ENCODE measurements at places on chromosomes 4 and X. TPM values are rescaled to one million over a fixed set of nuclear protein-coding genes. Genes with fewer than 3 reads are reported as not detected.

DMD gene
- not detected for total RNA-seq

SRPK3 gene
- not detected for total RNA-seq

ADH7 gene
- total RNA-seq = not detected

SMR3B gene
- not detected for total RNA-seq

AWAT1 gene
- not detected for total RNA-seq

NSG1 gene
- total RNA-seq = 46.8 TPM

PCYT1B gene
- 0.17 TPM for total RNA-seq

PLRG1 gene
- 74.4 TPM for total RNA-seq

PRKG2 gene
- total RNA-seq = 1.1 TPM

- no peak overlapping the region for H3K4me3 ChIP-seq
- no peak overlapping the region for H3K27ac ChIP-seq
- H3K27me3 ChIP-seq = no peaks in the 10 kb centered on the region
- peak; percentile 24 for DNase-seq
Observed at GRCh38 chrX:84046403-84046984, 141.5 kb downstream of the RPS6KA6 start.

GRCh38 chr4:157992038-157992705, 180.7 kb downstream of the GASK1B start:
- H3K27me3 ChIP-seq = no peaks in the 10 kb centered on the region
- H3K36me3 ChIP-seq = no peaks in the 10 kb centered on the region
- H3K27ac ChIP-seq = no peak overlapping the region
- no peaks in the 10 kb centered on the region for H3K4me1 ChIP-seq

DNA sequence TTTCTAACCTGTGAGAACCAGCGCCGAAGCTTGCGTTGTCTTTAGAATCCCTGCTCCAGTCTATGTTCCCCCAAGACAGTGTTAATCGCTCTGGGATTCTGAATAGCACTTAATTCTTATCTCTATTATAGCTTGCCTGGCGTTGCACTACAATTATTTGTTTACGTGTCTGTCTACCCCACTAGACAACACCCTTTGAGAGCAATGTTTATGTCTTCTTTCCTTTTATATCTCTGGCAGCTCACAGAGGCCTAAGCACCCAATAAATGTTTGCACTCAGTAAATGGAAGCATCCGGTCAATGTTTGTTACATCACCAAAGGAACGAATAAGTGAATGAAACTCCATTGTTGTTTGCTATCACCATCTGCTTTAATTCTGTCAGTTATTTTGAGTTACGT, 4.8 kb upstream of the NHS start:
- H3K4me1 ChIP-seq = no peaks in the 10 kb centered on the region
- no peak for DNase-seq
- H3K4me3 ChIP-seq = no peak overlapping the region
- no peaks in the 10 kb centered on the region for H3K36me3 ChIP-seq

GRCh38 chrX:119067023-119067739, 5.6 kb upstream of the CT47C1 start:
- no peak overlapping the region for H3K4me3 ChIP-seq
- no peak overlapping the region for H3K27ac ChIP-seq
- DNase-seq = no peak

DNA sequence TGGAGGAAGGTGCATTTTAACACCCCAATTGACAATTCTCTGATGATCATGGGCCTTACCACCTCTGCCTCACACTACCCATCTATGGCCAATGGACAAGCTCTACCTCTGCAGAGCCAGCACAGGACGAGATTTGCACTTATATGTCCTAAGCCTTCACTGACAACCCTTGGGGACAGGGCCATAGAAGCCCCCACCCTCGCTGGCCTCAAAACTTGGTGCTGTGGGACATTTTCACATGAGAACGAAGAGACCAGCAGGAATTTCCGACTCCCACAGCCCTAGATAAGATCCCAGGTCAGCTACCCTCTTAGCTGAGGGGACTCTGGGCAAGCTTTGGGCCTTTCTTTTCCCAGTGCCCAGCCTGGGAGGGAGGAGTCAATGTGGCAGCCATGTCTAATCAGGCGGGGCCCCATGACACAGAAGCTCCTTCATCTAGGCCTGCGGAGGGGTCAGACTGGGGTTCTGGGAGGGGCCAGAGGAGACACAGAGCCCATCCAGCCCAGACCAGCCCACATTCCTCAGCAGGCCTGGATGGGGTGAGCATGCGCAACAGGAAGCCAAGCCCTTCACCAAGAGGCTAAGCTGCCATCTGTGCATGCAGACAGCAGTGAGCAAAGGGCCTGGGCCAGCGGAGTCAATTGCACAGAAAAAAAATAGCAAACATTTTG, 12.1 kb downstream of the PJA1 start:
- no peaks in the 10 kb centered on the region for H3K36me3 ChIP-seq
- no peaks in the 10 kb centered on the region for H3K4me1 ChIP-seq
- no peak overlapping the region for H3K4me3 ChIP-seq
- no peak for DNase-seq
- no peaks in the 10 kb centered on the region for H3K27me3 ChIP-seq
- no peak overlapping the region for H3K27ac ChIP-seq

DNA sequence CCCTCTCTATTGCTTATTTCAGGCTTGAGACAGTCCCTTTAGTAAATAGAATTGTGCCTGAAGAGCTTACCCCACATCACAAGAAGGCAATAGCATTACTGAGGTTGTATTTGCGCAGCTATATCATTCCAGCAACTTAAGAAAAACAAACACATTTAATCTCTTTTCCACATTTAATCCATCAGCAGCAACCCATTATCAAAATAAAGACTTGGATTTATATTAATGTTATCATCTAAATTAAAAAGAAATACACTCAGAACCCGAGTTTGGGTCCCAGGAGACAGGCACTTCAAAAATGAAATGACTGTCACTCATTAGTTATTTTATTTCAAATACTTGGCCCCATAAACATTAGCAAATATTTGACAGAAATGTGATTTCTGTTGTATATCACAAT, 10.4 kb downstream of the TFDP3 start:
- no peaks in the 10 kb centered on the region for H3K36me3 ChIP-seq
- H3K27me3 ChIP-seq = no peaks in the 10 kb centered on the region
- H3K4me3 ChIP-seq = no peak overlapping the region
- H3K27ac ChIP-seq = no peak overlapping the region

- H3K4me3 ChIP-seq = peak overlapping the region; percentile 73
- H3K4me1 ChIP-seq = peaks cover 30% of the 10 kb centered on the region
- H3K36me3 ChIP-seq = peaks cover 10% of the 10 kb centered on the region
- DNase-seq = peak; percentile 31
- H3K27ac ChIP-seq = peak overlapping the region; percentile 93
- no peaks in the 10 kb centered on the region for H3K27me3 ChIP-seq
Observed at GRCh38 chrX:15750611-15751154, 12.6 kb downstream of the CA5B start.

- H3K4me1 ChIP-seq = peaks cover 3% of the 10 kb centered on the region
- H3K36me3 ChIP-seq = no peaks in the 10 kb centered on the region
- H3K4me3 ChIP-seq = no peak overlapping the region
- peak overlapping the region; percentile 16 for H3K27ac ChIP-seq
Observed at GRCh38 chr4:147866532-147867271, 134.8 kb downstream of the ARHGAP10 start.

- no peaks in the 10 kb centered on the region for H3K27me3 ChIP-seq
- no peak overlapping the region for H3K27ac ChIP-seq
- no peak overlapping the region for H3K4me3 ChIP-seq
- DNase-seq = no peak
Observed at GRCh38 chrX:101415180-101416145, 7.4 kb downstream of the HNRNPH2 start.

DNA sequence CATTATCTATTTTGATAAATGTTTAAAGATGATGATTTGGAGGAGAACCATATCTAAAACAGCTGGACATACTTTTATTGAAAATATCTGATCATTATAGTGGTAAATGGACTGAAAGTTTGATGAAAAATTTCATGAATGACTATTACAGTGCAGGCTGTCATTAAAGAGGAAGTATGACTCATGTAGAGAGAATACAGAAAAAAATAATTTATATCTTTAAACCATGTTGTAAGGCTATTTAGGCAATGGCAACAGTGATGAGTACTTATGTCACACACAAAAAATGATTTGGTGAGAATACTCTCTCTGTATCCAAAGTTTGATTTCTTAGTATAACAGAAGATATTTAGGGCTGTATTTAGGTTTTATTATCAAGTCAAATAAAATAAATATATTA, 3.9 kb upstream of the GLRB start:
- H3K27me3 ChIP-seq = peaks cover 15% of the 10 kb centered on the region
- DNase-seq = no peak
- no peak overlapping the region for H3K4me3 ChIP-seq
- peaks cover 2% of the 10 kb centered on the region for H3K4me1 ChIP-seq

- H3K36me3 ChIP-seq = peaks cover 2% of the 10 kb centered on the region
- H3K27ac ChIP-seq = no peak overlapping the region
- no peak overlapping the region for H3K4me3 ChIP-seq
- peaks cover 16% of the 10 kb centered on the region for H3K27me3 ChIP-seq
Observed at GRCh38 chr4:52743444-52744019, 7.7 kb downstream of the ERVMER34-1 start.

DNA sequence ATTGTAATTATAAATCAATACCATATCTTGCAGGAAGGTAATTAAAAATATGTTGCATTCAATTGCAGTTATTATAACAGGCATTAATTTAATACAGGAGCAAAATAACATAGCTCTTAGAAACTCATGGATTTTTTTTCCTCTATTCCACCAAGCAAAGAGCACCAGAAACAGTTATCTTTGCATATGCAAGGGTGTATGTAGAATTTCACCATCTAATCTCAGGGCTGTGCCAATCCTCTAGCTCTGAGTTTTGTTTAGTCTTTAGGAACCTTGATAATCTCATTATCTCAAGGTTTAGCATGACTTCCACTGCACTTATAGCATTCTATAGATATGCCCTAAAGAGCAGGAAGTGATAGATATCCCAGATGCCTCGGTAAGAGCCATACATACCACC, 197.5 kb downstream of the VEGFC start:
- H3K4me1 ChIP-seq = no peaks in the 10 kb centered on the region
- H3K4me3 ChIP-seq = no peak overlapping the region
- no peaks in the 10 kb centered on the region for H3K36me3 ChIP-seq
- no peaks in the 10 kb centered on the region for H3K27me3 ChIP-seq

DNA sequence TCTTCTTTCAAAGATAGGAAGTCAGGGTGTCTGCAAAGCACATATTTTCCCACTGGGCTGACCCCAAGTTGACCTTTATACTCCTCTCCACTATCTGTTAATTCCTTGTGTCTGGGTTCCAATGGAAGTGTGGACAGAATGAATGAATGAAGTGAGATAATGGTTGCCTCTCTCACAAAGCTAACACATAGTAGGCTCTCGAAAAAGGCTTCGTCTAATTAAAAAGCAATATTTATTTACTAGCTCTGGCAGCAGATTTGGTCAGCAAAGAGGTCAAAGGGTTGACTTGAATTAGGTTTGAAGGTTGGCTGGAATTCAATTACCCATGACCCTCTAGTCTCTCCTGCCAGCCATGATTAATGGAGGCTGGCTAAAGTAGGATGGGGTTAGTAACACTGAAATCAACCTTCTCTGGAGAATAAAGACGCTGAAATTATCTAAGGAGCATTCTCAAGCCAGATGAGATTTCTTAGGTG, 280.3 kb upstream of the KLF3 start:
- DNase-seq = no peak
- no peak overlapping the region for H3K27ac ChIP-seq
- no peaks in the 10 kb centered on the region for H3K4me1 ChIP-seq
- peaks cover 2% of the 10 kb centered on the region for H3K36me3 ChIP-seq
- no peaks in the 10 kb centered on the region for H3K27me3 ChIP-seq

DNA sequence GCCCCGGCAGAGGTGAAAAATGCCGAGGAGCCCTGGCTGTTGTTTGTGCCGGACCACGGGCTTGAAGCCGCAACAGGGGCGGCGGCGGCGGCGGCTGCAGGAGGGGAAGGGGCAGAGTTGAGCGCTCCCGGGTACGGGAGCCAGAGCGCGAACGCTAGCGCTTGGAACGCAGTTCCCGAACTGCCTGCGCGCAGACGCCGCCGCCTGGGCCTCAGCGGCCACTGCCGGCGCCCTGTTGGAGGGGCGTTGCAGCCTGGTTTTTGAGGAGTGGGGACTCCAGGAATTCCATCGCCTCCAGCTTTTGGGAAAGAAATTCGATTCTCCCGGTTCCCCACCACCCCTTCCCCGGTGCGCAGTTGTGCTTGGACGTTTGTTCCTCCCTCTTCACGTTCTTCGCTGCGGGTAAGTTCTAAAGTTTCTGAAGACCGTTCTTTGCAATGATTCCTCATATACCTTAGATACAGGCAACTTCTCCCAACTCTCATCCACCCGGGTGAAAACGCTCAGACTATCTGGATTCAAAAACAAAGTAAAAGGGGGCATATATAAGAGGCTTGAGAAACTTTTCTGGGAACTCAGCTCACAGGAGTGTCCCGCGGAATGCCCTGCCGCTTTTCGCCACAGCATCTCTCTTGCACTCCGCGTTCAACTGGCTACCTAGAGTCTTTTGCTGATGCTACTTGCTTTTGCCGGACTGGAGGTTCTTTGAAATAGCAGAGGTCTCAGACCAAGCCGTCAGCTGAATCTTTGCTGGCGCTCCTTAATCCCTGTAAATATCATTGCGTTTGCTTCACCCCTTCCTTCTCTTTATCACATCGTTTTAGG, 1.0 kb downstream of the FAT4 start:
- H3K4me3 ChIP-seq = peak overlapping the region; percentile 83
- H3K27ac ChIP-seq = no peak overlapping the region
- peak; percentile 51 for DNase-seq
- H3K4me1 ChIP-seq = peaks cover 18% of the 10 kb centered on the region
- peaks cover 48% of the 10 kb centered on the region for H3K27me3 ChIP-seq

DNA sequence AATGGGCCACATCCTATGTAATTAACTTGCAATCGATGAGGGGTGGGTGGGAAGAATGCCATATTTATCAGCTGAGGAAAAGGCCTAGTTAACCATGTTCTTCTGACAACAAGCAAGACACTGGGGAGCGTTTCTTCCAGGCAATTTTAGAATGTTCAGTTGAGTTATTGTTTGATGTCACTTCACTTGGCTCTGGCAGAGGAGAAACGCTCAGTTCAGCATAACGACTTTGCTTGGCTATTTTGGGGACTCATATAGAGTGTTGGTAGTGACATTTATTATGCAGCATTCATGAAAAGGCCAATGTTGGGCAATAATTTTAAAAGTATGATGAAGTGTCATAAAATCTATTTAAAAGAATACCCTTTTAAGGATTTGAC, 648 bp downstream of the SYNPO2 start:
- H3K4me1 ChIP-seq = peaks cover 11% of the 10 kb centered on the region
- no peaks in the 10 kb centered on the region for H3K36me3 ChIP-seq
- H3K4me3 ChIP-seq = peak overlapping the region; percentile 73
- H3K27me3 ChIP-seq = peaks cover 48% of the 10 kb centered on the region
- no peak for DNase-seq
- no peak overlapping the region for H3K27ac ChIP-seq

GRCh38 chrX:15217161-15217560, 52.7 kb downstream of the ASB9 start:
- H3K27ac ChIP-seq = no peak overlapping the region
- no peaks in the 10 kb centered on the region for H3K4me1 ChIP-seq
- H3K27me3 ChIP-seq = no peaks in the 10 kb centered on the region
- H3K4me3 ChIP-seq = no peak overlapping the region
- DNase-seq = no peak

- no peak overlapping the region for H3K4me3 ChIP-seq
- peaks cover 3% of the 10 kb centered on the region for H3K4me1 ChIP-seq
- no peak overlapping the region for H3K27ac ChIP-seq
- peaks cover 2% of the 10 kb centered on the region for H3K27me3 ChIP-seq
- no peak for DNase-seq
- no peaks in the 10 kb centered on the region for H3K36me3 ChIP-seq
Observed at GRCh38 chr4:110003401-110004187, 90.9 kb downstream of the EGF start.
